ENCODE measurements at places on chromosomes 16 and 17.

DNA sequence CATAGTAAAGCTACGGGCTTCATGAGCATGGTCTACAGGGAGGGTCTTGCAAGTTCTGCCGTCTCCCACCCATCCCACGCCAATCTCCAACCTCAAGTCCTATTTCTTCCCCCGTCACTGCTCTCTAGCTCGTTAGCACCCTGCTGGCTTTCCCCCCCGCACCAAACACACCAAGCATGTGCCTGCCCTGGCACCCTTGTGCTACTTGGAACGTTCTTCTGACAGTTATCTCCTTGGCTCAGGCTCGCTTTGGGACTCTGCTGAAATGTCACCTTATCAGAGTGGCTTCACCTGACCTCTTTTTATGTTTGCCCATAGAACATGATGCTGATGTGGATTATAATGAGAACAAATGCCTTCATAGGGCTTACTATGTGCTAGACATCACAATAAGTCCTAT is 21.9 kb downstream of the GLYR1 start:
- DNase-seq, result no peak

- DNase-seq, result peak; percentile 89
Observed at GRCh38 chr17:4711661-4712181, 1.3 kb downstream of the ARRB2 start.

GRCh38 chr17:42922294-42922693 is 21.7 kb downstream of the G6PC1 start:
- no peak for DNase-seq

DNA sequence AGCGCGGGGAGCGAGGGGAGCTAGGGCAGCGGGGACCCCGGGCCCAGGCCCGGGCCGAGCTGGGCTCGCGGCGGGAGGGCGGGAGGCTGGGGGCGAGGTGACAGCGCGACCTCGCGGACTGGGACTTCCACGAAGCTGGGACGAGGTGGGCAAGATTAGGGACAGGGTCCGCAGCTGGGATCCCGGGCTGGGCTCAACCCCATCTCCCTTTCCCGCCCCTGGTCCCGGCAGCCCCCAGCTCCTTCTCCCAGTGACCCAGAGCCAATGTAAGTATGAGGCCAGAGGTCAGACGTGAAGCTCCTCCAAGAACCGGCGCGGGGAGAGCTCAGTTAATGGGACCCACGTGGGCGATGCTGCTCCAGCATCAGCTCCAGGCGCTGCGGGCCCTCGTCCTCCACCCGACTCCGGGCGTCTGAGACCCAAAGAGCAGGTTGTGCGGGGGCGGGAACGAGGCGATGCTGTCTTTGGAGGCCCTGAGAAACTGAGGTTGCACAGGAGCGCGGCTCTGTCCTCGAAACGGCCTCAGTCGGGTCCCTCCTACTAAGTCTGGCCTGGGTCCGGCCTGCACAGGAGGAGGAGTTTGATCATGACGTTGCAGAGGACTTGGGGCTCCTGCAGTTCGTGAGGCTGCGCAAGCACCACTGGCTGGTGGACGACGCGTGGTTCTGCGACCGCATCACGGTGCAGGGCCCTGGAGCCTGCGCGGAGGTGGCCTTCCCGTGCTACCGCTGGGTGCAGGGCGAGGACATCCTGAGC is 585 bp downstream of the ALOX12 start:
- no peak for DNase-seq

- peak; percentile 52 for DNase-seq
Observed at GRCh38 chr16:50578137-50578536, 29.9 kb downstream of the NKD1 start.

DNA sequence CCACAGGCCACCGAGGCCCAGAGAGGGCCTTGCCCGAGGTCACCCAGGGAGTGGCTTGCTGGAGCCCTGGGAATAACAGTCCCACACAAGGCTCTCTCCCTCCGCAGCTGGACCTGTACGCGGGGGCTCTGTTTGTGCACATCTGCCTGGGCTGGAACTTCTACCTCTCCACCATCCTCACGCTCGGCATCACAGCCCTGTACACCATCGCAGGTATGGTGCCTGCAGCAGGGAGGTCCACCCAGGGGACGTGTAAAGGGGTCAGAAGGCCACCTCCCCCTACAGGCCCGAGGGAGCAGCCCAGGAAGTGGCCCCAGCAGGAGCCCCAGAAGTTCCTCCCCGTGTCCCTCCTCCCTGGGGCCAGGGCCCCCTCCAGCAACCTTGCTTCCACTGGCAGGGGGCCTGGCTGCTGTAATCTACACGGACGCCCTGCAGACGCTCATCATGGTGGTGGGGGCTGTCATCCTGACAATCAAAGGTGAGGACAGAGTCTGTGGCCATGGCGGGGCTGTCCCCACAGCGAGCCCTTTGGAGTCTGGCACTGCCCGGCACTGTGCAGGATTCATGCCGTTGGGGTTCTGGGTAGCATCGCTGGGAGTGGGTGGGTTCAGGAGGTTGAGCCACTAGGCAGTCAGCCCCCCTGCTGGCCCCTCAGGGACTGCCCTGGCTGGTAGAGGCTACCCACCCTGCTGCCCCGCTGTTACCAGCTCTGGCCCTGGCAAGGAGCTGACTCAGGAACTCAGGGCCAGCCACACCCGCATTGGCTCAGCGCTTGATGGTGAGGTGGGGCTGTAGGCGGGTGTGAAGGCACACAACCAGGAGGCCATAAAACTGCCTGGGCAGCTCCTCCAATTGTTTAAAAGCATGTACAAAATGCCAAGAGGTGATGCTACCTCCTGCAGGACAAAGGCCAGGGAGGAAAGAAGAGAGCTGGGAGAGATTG is 17.3 kb downstream of the SLC5A10 start:
- DNase-seq, result peak; percentile 3

DNA sequence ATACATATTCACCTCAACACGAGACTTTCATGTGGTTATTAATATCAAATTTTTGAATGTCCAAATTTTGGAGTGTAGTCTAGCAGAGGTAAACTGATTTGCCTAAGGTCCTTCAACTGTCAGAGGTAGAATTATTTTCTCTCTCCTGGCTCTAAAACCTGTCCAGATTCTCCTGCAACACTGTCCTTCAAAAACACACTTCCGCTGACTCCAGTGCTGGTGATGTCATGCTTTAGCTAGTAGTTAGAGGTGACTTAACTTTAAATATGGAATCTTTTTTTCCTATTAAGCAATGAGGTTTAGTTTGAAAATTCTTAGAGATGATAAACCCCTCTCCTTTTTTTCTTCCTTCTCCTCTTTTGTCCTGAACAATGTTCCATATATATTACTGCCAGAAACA is 10.8 kb upstream of the CBLN1 start:
- no peak for DNase-seq

DNA sequence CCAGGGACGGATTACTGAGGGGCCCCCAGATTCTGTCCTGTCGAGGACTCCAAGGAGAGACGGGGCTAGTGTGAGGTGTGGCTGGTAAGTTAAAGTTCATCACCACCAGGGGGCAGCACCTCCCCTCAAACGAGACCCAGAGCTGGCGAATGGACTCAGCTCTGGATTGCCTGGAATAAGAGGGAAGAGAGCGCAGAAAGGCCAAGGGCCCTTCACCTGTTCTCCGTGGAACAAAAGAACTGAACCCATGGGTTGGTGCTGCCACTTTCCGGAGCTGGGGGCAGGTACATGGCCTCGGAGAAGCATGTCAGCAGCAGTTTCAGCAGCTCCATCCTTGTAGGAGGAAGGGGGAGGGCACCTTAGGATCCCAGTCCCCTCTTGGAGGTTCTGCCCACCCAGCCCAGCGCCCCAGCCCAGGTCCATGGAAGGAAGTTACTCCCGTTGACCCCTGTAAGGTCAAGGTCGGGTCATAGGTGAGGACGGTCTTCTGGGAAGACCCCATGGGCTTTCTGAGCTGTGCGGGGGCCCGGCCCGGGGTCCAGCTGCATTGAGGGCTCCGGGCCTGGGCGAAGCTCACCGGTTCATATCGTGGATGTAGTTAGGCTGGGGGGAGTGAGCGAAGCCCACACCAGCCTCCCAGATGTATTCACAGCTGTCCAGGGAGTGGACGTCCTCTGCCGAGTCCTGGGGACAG is 10.8 kb downstream of the HID1 start:
- DNase-seq, result peak; percentile 92

- DNase-seq, result no peak
Observed at GRCh38 chr16:1647856-1648255, 30.2 kb upstream of the JPT2 start.

GRCh38 chr16:55222486-55222885 is 101.5 kb upstream of the IRX6 start:
- DNase-seq, result no peak

GRCh38 chr16:49019081-49019633 is 262.5 kb downstream of the CBLN1 start:
- no peak for DNase-seq

DNA sequence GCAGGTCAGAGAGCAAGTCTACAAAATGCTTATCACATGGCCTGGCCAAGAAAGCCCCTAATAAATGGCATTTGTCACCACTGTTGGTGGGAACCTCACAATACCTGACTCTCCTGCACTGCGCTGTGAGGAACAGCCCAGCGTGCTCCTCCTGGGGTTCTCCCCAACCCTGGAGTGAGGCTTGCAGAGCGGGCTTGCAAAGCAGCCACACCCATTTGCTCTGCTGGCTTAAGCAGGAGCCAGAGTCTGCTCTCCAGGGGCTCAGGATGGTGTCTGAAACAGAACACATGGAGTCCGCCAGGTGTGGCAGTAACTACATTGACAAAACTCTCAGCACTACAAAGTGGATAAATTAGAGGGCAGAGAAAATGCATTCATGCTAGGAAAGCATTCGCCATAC is 331.0 kb upstream of the CCL2 start:
- DNase-seq, result no peak

- DNase-seq, result no peak
Observed at GRCh38 chr17:76270127-76270592, 5.0 kb downstream of the UBALD2 start.

GRCh38 chr17:38660097-38661025 is 14.4 kb downstream of the EPOP start:
- peak; percentile 83 for DNase-seq

DNA sequence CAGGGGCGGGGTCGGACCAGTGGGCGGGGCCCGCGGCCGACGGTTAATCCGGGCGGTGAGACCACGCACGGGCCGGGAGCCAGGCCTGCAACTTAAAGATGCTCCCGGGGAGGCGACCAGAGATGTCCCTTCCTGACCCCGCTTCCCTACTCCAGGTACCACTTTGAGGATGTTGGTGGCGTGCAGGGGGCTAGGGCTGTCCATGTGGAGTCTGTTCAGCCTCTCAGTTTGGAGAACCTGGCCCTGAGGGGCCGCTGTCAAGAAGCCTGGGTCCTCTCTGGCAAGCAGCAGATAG is 580 bp downstream of the RANGRF start:
- no peak for DNase-seq

DNA sequence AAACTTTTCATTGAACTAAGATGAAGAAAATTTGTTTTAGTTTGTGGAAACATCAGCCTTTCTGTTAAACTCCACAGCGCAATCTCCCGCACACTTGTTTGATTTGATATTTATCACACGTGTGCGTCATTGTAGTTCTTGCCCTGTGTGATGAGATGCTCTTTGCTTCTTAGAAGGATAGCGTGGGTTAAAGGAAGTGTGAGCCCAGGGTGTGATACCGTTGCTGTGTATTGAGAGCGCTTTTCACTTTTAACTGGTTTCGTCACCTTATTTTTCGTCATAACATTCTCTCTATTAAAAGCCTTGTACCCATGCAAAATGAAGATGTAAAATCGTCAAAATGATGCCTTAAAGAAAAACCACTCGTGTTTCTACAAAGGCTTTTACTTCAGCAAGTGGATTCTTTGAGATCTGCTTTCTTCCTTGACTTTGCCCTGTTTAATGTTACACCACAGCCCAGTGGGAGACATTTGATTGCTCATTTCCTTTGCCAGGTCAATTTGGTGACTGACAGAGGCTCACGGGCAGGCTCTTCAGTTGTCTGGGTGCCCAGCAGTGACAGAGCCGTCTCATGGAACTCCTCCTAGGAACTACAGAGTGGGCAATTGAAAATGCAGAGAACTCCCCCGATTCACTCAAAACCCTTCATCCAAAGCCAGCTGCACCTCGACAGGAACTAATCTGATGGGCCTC is 61.1 kb downstream of the RPA1 start:
- DNase-seq, result no peak

DNA sequence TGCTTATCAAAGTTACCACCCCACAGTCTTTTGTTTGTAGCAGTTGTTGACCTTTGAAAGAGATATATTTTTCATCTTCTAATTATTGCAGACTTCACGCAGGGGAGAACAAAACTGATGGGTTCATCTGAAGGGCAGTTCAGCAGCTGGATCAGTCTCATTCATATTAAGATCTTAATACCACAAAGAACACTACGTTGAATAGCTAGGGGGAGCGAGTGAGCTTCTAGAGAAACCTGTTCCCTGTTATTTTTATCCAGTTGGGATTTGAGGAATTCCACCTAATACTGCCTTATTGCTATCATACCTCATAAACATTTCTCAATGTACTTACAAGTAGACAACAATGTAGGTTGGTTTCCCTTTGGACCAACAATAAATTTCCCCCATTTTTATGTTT is 306.1 kb upstream of the KIF2B start:
- DNase-seq, result no peak

DNA sequence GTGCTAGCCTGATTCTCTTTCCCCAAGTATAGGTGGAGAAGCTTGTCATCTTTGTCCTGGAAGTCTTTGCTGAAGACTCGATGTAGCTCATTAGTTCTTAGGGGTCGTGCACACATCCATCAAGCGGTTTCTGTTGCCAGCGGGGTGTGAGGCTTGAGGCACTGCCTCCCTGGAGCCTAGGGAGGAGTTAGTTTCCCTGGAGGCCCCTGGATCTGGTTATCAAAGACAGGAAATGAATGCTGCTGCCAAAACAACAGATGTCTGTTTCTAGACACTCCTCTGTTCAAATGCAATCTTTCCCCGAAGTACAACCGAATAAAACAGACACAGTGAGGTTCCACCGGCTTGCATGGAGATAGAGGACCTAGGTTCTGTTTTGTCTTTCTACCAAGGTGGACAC is 17.5 kb downstream of the HS3ST4 start:
- DNase-seq, result no peak

- peak; percentile 20 for DNase-seq
Observed at GRCh38 chr16:58494981-58495520, 4.9 kb upstream of the NDRG4 start.

- DNase-seq, result no peak
Observed at GRCh38 chr17:32588982-32589381, 102.2 kb downstream of the CDK5R1 start.

GRCh38 chr16:16815641-16816040 is 436.7 kb downstream of the NPIPA7 start:
- DNase-seq, result no peak

Data from inflammatory macrophage treated with lipopolysaccharide for 1 hour (primary cell).